ENCODE measurements at places on chromosomes 1 and 21.
A peak's percentile ranks its signal among the peaks of the same experiment; 100 is the strongest.

DNA sequence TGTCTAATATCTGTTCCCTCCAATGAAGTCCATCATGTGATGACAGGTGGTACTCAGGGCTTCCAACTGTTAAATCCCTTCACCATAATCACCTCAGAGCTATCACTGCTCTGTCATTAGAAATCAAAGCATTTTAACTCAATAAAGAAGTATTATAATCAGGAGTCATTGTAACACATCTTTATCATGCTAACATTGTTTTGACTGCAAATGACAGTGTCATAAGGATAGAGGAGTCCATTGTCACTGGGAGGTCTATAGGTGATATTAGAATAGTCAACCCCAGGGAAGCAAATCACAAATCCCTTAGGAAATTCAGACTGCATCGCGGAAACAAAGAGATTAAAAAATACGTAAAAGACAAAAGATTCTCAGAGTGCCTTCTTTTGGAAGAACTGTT, 30.8 kb downstream of the LRRC53 start:
- DNase-seq = no peak

DNA sequence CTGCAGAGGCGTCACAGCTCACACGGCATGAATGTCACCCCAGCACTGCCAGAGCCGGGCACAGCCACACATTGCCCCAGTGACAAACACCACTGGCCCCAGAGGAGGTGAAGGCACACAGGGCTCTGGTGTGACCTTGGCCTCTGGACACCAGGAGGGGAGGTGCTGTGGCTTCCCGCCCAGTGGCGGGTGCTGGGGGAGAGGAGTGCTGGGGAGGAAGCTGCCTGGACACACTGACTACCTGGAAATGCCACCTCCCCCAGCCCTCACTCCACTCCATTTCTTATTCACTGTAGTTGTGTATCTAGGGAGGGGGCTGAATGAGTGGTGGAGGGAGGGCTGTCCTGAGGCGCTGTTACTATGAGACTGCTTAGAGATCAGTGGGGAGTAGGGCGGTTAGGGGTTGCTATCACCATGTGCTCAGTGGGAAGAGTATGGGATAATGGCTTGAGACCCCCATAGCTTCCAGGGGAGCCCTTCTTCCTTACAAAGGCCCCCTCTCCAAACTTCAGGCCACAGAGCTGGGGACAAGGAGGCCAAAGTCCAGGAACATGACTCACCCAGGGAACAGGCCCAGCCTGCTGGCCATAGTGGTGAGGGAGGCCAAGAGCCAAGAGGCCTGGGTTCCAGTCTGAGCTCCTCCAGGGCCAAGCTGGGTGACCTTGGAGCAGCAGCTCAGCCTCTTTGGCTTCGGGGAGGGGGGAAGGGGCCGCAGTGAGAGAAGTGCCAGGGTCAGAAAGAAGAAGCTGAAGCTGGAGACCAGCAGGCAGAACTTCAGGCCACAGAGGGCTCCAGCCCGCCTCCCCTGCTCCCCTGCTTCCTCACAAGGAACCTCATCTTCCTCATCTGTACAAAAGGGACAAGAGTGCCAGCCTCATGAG, 40.1 kb downstream of the AHDC1 start:
- DNase-seq = peak; percentile 31

- DNase-seq = no peak
Measured at GRCh38 chr1:66405061-66405460, 128.9 kb upstream of the SGIP1 start.

DNA sequence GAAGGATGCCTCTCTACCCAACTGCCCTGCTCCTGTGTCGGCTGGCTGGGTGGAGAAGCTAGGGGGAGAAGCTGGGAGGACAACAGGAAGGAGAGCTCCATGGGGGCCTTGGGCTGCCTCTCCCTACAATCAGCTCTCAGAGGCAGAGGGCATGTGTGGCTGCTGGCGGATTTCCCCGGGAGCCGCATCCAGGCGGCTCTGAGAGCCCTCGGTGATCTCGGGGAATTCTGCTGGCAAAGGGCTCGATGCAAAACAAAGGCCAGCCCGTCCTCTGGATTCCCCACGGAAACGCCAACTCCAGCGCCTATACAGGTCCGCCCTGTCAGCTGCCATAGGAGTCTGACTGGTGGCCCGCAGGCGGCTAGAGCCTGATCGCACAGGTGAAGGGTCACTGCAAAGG, 26.4 kb upstream of the EVA1B start:
- no peak for DNase-seq

DNA sequence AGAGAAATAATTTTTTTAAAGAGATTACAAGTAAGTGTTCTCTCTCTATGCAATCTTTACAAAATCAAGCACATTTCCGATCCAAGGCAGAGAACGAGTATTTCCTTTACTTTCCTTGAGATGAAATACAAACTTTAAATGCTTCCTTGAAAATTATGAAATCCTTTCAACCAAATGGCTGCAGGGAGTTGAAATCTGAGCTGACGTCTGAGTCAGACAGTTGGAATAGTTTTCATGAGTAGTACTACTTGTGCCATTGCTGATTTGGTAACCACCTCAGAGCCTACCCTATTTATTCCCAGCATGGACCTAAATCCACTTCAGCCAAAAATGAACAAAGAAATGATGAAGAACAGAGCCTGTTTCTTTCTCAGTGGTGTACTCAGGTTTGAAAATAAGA, 183.6 kb downstream of the GIPC2 start:
- DNase-seq = peak; percentile 73

DNA sequence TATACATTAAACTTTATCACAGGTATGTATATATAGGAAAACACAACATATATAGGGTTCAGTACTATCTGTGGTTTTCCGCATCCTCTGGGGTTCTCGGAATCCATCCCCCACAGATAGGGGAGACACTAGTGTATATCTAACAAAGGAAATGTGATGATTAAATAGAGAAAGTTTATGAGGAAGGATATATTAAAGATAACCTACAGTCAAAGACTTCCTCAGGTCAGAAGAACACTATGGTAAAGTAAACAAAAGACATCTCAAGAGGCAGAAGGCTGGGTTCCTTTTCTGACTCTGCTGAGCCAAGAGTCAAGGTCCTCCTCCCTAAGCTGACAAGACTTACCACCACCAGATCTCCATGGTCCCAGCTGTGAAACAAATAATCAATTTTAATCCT, 12.1 kb downstream of the USP24 start:
- DNase-seq = no peak

GRCh38 chr1:181479137-181479745, 4.1 kb upstream of the CACNA1E start:
- DNase-seq = peak; percentile 66

GRCh38 chr1:210340311-210340710, 11.6 kb downstream of the HHAT start:
- DNase-seq = no peak

DNA sequence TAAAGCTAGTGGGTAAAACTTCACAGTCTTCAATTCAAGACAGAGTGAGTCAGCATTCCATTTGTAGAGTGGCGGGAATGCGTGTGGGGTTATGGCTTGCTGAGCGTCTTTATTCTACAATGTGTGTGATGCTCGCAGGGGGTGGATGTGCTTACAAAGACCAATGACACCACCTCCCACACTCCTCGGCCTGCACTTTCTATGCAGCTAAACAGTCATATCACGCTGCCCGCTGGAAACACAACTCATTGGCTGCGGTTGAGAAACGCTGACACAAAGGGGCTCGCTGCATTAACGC, 298.5 kb downstream of the PCP4 start:
- peak; percentile 48 for DNase-seq

- DNase-seq = peak; percentile 50
Measured at GRCh38 chr1:59013276-59013927, 229.6 kb upstream of the JUN start.

GRCh38 chr1:156590326-156591180, 1.0 kb upstream of the NAXE start:
- no peak for DNase-seq

GRCh38 chr1:169460191-169460833, 25.4 kb downstream of the SLC19A2 start:
- DNase-seq = peak; percentile 26

- no peak for DNase-seq
Measured at GRCh38 chr1:95536501-95536900, 302.5 kb downstream of the RWDD3 start.

- no peak for DNase-seq
Measured at GRCh38 chr1:110120960-110121561, 8.8 kb downstream of the UBL4B start.

- DNase-seq = peak; percentile 87
Measured at GRCh38 chr1:206839857-206840256, 25.6 kb upstream of the IL20 start.

DNA sequence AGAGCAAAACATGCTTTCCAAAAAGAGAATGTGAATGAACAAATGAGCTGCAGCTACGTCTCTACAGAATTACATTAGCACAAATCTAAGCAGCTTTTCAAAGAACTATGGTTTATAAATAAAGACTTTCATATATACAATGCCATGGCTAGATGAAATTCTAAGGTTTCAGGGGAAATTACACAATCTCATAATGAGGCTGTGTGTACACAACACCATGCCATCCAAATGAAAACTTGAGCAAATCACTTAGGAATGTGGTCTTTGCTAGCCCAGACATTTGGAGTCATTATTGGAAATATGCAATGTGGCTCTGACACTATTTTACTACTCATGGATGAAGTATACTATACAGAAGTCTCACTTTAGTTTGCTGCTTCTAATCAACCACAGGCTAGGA, 37.5 kb downstream of the SPAG17 start:
- DNase-seq = peak; percentile 77

- peak; percentile 8 for DNase-seq
Measured at GRCh38 chr1:44154049-44154448, 12.6 kb upstream of the KLF18 start.

DNA sequence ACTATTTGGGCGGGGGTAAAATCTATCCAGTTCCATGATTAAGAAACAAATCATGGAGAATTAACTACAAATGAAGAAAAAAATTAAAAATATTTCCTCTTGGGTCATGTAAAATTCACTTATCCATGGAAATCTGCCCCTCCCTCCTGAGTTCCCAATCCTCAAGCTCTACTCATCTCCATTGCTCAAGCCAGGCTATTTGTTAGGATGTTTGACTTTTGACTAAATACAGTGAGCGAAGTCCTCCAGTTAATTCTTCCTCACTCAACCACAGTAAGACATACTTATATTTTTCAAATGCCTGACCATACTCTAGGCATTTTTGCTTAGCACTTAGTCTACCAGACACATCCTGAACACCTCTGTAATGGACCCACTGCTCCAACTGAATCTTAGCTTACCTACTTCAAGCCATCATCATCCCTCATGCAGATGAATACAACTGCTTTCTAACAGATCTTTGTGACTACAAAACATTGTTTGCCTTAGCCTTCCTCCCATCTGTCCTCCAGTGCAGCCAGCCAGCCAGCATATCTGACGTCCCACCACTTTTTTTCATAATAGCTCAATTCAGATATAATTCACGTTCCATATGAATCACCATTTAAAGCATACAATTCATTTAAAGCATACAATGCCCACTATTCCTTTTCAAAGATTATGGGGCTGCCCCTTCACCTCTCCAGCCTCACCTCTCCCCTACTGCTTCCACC, 154.2 kb downstream of the RERE start:
- DNase-seq = no peak

- DNase-seq = no peak
Measured at GRCh38 chr1:207817778-207818751, 66.2 kb downstream of the CD46 start.

GRCh38 chr1:156766298-156767100, 836 bp upstream of the PRCC start:
- DNase-seq = no peak
